ENCODE measurements at places on chromosomes 11 and 22.
A peak's percentile ranks its signal among the peaks of the same experiment; 100 is the strongest.

- DNase-seq: no peak
These were observed 8.0 kb downstream of the SCN4B start for GRCh38 chr11:118144301-118145268.

- DNase-seq: no peak
These were observed 86.0 kb downstream of the CCDC81 start for GRCh38 chr11:86460461-86461385.

- no peak for DNase-seq
These were observed 4.8 kb upstream of the APOBEC3H start for GRCh38 chr22:39092111-39092862.

- no peak for DNase-seq
These were observed 2.2 kb upstream of the KMT2A start for GRCh38 chr11:118434123-118434552.

DNA sequence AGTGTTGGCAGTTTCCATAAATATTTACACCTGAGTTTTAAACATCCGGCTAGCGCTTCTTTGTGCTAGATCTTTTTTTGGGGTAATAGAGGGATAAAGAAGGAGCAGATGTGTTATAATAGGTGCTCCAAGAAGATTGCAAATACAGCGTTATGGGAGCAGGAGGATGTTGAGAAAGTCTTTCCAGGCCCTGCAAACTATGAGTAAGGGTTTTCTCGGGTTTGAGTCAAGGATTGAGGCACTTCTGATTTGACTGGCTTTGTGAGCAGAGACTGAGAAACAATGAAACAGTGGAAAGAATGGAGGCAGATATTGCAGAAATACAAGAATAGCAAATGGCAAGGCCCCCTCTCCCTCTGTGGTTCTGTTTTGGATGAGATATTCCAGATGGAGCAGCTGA is 155.0 kb upstream of the TIMP3 start:
- DNase-seq: no peak

- DNase-seq: peak; percentile 1
These were observed 75.7 kb downstream of the DEPDC5 start for GRCh38 chr22:31829505-31829904.

GRCh38 chr11:2072551-2073261 is 66.5 kb downstream of the IGF2 start:
- no peak for DNase-seq

DNA sequence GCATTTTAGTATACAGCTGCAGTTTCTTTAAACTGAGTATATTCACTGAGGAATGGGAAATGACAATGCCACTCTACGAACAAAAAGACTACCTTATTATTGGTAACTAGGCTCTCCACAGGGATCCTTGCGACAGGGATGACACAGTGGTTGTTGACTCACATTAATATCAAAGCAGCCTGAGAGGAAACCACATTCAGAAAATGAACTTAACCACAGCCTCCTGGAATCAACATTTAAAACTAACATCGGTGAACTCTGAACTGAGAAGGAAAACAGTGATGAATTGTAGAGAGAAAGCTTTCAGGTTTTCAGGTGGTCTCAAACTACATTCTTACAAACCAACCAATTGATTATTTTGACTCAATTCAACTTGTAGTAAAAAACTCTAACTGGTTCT is 90.3 kb upstream of the MTMR2 start:
- no peak for DNase-seq

DNA sequence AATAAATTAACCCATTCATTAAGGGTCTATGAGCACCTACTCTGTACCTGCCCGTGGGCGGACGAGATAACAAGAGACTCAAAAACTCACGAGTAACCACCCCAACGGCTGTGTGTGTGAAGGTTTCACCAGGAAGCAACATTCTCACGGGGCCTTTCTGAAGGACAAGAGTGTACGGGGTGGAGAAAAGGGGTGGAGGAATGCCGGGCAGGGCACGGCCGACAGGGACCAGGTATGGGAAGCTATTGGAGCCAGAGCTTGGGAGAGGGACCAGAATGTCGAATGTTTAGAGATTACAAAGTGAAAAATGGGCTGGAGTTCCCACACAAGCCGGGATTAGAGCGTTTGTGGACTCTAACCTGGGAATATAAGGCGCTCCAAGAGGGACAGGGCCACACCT is 1.6 kb downstream of the KMT5B start:
- no peak for DNase-seq

GRCh38 chr11:94194712-94195111 is 66.1 kb downstream of the PANX1 start:
- no peak for DNase-seq

GRCh38 chr11:29518389-29519174 is 498.2 kb downstream of the KCNA4 start:
- no peak for DNase-seq

- DNase-seq: no peak
These were observed 90.8 kb downstream of the DHCR7 start for GRCh38 chr11:71357414-71357813.

DNA sequence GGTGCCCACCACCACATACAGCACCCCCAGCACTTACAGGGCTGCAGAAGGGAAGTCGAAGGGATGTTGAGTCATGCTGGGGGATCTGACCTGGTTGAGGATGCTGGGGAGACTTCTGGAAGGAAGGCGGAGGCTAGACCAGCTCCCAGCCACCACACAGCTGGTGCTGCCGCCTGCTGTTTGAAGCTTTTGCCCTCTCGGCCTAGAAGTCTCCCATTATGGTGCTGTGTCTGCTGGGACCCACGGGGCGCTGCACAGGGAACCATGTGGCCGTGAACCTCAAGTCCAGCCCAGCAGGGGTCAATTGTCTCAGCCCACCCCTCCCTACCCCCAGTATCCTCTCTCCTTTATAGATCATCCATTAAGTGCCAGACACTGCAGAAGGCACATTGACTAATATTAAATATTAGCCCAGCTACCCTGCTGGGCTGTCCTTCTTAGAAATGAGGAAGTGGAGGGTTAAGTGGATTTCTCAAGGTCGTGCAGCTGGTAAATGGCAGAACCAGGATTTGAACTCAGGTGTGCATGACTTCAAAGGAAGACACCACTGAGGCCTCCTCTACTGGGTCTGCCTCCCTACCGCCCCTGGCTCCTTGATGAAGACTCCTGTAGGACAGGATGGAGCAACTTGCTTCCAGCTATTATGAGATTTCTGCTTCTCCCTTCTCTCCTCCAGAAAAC is 49.7 kb downstream of the CYTH4 start:
- no peak for DNase-seq

DNA sequence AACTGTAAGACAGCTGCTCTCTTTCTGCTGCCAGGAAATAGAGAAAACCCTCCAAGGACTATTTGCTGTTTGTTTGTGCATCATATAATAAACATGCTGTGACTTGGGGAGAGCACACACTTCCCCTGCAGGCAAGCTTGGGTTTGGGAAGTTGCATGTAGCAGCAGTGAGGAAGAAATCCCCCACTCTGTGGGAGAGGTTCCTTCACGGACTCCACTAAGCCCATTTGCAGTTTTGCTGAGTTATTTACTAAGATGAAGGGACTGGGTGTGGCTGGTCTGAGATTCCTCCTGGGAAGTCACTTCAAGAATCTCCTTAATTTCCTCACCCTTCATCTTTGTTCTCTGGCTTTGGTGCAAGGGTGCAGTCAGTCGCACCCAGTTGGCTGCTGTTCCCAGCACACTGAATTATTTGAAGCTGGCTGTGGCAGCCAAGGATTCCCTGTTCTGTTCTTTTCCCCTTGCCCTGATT is 104.9 kb downstream of the ARFGAP2 start:
- no peak for DNase-seq

DNA sequence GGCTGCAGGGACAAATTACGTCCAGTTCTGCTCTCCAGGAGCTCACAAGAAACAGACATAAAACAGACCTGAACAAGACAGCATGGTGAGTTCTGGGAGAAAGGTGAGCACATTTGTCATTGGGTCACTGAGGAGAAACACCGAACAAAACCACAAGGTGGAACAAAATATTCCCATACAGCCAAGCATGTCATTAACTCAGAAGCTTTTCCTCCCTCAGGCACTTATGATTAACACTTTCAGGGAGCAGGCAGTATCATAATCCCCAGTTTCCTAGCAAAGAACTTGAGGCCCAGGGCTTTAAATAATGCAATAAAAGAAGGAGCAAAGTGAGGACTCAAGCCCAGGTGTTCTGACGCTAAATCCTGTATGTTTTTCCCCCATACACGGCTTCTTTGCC is 43.0 kb downstream of the P4HA3 start:
- no peak for DNase-seq

- no peak for DNase-seq
These were observed 1.4 kb downstream of the OSM start for GRCh38 chr22:30265131-30265720.

- no peak for DNase-seq
These were observed 1.6 kb downstream of the DIXDC1 start for GRCh38 chr11:111938687-111939160.

DNA sequence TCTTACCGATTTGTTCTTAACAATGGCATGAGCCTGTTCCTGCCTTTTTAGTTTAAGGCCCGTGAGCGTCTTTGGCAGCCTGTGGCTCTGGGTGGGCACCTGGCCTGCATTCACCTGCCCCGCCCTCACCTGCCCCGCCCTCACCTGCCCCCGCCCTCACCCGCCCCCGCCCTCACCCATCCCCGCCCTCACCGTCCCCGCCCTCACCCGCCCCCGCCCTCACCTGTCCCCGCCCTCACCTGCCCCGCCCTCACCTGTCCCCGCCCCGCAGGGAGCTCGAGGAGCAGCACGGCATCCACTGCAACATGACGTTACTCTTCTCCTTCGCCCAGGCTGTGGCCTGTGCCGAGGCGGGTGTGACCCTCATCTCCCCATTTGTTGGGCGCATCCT is 14.2 kb downstream of the GATD1 start:
- no peak for DNase-seq
